ENCODE measurements at places on chromosomes 11 and 22.

GRCh38 chr11:35009191-35009943 lies 92.9 kb downstream of the PDHX start:
- DNase-seq, result no peak

GRCh38 chr11:91489989-91490388 lies 734.6 kb upstream of the FAT3 start:
- DNase-seq, result no peak

DNA sequence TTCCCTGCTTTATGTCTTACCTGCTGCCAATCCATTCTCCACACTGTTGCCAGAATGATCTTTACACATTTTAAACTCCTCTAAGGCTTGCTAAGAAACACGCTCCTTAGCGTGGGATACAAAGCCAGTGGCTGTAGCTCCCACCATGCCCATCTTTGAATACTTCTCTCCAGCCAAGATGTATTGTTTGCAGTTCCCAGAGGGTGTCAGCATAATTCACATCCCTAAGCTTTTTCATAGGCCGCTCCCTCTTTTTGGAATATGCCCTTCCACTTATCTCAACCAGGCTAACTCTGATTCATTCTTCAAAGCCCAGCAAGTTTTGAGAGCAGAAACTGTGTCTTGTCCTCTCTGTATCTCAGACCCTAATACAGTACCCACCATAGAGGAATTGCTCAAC lies 8.1 kb upstream of the UPK2 start:
- no peak for DNase-seq

DNA sequence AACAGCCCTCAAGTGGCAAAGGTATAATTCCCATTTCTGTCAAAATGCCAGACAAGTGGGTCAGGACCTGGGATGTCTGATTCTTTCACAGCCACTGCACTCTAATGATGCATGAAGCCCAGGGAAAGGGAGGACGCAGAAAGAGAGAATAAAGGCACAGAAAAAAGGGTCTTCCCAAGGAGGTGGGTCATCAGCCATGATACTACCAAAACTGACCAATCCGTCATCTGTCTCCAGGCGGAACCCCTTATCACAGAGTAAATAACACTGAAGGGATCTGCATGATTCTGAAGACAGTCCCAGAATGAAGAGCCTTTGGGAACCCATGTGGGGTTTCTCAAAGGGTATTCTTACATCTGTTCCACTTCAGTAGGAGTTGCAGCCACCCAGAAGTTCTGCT lies 73.8 kb upstream of the OPCML start:
- DNase-seq, result no peak

DNA sequence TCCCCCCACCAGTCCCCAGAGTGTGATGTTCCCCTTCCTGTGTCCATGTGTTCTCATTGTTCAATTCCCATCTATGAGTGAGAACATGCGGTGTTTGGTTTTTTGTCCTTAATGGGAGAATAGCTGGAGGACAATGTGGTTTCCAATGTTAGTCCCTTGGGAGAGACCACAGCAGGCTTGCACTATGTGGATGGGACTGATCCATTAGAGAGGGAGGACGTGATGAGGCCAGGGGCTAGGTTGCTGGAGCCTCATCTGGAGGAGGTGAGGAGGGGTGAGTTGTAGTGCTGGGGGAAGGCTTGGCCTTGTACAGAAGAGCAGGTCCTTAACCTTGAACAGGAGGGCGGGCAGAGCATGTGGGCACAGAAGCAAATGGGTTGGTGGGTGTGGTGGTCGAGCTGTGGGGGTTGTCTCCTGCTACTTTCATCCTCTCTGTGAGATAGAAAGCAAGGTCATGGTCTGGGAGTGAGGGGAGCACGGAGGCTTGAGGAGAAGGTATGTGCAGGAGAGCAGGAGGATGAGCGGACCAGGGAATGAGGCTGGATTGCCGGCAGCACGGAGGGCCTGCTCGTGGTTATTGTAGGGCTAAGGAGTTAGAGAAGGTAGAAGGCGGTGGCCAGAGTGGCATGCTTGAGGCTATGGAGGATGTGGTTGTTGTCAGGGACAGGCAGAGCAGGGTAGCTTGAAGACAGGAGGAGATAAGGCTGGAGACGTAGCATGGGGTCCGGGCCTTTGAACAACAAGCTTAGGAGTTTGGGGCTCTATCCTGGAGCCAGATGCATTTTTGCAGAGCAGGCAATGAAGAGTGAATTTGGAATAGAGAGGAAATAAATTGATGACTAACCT lies 11.2 kb upstream of the SREBF2 start:
- DNase-seq, result no peak

DNA sequence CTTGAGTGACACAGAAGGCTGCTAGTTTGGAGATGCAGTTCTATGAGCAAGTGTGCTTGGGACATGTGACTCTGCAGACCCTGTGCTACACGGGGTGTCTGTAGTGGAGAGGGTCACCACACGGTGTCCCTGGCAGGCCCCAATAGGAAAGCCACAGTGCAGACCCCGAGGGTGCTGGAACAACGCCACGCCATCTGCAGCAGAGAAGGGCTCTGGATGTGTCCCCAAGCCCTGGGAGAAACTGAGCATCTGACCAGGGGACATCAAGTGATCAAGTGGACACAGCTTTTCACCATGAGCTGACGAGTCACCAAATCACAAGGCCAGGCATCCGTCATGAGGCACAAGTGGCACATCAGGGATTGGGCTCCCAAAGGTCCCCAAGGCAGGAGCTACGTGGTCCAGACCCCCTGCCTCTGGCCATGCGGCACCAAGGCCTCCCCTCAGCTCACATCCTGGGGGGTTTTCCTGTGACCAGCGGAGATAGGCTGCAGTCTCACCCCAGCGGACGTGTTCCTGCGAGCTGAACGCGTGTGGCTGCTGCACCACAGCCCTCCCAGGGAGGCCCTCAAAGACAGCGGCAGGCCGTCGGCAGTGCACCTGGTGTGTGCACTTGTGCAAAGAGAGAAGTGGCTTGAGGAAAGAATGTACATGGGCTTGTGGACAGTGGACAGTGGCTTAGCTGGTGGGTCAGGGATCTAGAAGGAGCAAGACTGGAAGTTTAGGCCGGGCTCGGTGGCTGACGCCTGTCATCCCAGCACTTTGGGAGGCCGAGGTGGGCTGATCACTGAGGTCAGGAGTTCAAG lies 96.7 kb downstream of the RPS6KA4 start:
- DNase-seq, result no peak

DNA sequence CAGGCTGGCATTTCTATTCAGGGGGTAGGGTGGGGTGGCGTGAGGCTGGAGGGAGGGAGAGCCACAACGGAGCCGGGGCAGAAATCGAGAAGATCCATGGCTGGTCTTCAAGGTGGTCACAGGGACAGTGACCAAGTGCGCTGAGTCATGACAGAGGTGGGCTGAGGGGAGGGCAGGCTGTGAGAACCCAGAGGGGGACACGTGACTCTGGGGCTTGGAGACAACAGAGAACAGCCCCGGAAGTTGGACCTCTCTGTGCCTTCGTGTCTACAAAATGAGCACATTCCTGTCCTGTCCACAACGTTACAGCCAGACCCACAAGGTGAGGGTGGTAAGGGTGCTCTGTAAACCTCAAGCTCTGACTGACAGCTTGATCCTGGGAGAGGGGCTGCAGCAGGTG lies 35.1 kb upstream of the ARFGAP3 start:
- no peak for DNase-seq

DNA sequence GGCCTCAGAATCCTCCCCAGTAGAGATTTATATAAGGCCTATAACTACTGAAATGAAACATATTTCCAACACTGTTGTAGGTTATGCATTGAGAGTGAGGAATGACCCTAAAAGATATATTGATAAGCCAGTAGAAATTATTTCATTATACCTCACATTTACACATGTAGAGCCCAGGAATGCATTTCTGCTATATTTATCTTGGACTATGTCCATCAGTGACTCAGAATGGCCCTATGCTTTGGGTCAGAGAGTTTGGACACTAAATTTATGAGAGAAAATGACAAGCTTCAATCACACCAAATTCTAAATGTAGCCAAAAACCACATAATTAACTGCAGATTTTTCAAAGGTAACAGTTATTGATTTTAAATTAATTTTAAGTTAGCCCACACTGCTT lies 761.9 kb downstream of the DLG2 start:
- DNase-seq, result no peak

- DNase-seq, result no peak
Observed at GRCh38 chr22:39471381-39472141, 14.7 kb downstream of the MGAT3 start.

- DNase-seq, result peak; percentile 9
Observed at GRCh38 chr11:1234771-1235305, 12.0 kb downstream of the MUC5B start.

GRCh38 chr11:27280140-27280539 lies 82.9 kb downstream of the CCDC34 start:
- DNase-seq, result no peak

DNA sequence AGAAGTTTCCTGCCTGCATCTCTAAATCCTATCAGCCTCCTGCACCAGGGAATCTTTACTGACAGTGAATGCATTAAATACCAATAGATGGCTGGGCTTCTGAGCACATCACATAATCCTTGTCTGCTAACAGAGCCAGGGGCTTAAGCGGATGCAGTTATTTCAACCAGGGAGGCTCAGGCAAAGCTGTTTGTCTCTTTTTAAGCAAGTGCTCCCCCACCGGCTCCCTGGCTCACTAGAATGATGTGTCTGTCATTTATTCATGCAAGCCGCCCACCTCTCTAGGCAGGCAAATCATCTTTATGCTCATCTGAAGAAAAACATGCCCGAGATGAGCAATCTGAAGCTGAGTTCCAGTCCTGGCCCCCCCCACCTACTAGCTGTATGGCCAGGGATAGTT lies 182.3 kb downstream of the TENM4 start:
- DNase-seq, result peak; percentile 65

GRCh38 chr11:74870485-74870884 lies 78.4 kb downstream of the XRRA1 start:
- no peak for DNase-seq

DNA sequence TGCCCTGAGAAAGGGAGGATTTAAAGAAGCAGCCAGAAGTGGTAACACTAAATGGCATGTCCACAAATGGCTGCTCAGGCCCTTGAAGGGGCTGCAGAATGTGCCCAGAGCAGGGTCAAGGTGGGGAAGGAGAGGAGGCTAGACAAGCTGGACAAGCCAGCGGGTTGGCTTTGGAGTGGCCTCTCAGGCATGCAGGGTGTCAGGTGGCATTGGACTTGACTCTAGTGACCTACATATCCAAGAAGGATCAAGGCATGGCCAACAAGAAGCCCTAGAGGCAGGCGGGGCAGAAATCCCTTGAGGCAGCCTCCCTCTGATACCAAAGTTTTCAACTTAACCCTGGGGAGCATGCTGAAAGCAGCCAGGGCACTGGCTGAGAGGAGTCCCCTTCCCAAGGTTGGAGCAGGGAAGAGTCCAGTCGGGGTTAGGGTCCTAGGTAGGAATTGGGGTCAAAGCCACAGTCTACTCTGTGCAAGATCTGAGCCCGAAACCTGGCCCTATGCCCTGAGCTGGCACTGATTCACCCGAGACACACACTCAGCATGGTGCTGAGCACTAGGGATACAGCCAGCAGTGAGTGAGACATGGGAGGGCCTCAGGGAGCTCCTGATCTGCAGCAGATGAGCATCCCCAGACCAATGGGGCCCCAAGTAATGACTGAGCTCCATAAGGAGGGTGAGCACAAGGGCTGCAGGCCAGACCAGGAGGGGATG lies 95.8 kb upstream of the ASPHD2 start:
- no peak for DNase-seq

DNA sequence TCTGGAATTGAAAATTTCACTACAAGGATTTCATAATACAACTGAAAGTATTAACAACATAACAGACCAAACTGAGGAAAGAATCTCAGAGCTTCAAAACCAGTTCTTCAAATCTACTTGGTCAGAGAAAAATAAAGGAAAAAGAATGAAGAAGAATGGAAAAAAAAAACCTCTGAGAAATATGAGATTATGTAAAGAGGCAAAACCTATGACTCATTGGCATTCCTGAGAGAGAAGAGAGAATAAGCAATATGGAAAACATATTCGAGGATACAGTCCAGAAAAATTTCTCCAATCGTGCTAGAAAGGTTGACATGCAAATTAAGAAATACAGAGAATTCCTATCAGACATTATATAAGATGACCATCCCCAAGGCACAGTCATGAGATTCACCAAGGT lies 23.4 kb upstream of the GPR83 start:
- DNase-seq, result no peak

- no peak for DNase-seq
Observed at GRCh38 chr11:94132152-94132558, 3.5 kb downstream of the PANX1 start.

DNA sequence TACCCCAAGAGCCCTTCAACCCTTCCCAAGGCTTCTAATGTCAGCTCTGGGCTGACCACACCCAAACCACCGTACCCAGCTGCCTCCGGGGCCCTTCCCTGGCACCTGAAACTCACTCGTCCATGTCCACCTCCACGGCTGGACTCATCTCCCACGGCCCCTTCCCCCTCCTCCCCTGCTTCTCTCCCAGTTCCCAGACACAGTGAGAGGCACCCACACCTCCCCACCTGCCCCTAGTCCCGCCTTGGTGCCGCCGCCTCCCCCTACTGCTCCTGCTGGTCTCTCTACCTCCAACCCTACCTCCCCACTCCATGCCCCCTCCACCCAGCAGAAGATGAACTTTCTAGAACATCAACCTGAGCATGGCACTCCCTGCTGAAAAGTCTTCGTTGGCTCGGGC lies 39.5 kb downstream of the ELFN2 start:
- DNase-seq, result no peak

- no peak for DNase-seq
Observed at GRCh38 chr22:32561756-32562155, 87.1 kb downstream of the FBXO7 start.

DNA sequence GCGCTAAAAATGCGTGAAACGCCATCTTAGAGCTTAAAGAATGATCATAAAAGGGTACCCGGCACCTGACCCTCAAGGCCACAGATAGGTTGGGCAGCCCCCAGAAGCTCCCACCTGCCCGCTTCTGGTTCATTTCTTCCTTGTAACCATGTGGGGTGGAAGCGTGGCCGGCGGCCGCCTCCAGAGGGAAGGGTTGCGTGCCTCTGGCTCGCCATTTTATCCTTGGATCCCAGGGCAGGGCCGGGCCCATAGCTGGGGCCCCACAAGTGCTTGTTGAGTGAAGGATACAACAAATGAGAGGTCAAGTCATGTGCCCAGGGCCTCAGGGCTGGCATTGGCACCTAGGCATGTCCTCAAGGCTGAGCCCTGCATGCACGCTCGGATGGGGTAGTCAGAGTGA lies 5.9 kb downstream of the PCNX3 start:
- no peak for DNase-seq

- DNase-seq, result no peak
Observed at GRCh38 chr22:45225732-45226502, 14.8 kb downstream of the KIAA0930 start.

DNA sequence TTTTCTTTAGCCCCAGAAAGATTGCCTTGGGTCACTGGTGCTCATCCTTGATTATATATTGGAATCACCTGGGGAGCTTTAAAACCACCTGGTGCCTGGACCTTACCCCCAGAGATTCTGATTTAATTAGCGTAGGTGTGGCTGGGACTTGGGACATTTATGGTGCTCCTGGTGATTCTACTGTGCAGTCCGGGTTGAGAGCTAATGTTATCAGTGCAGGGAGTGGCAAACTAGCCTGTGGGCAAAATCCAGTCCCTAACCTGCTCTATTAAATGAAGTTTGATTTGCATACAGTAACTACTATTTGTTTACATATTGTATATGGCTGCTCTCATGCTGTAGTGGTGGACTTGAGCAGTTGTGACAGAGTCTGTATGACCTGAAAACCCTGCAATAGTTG lies 134.0 kb upstream of the SORL1-AS1 start:
- DNase-seq, result no peak

GRCh38 chr22:50699756-50700386 lies 27.2 kb downstream of the SHANK3 start:
- peak; percentile 45 for DNase-seq

All from head of caudate nucleus (tissue), 42 donors.